NCI-H2107 (cell line): ENCODE measurements at places on chromosomes 5 and 9.

DNA sequence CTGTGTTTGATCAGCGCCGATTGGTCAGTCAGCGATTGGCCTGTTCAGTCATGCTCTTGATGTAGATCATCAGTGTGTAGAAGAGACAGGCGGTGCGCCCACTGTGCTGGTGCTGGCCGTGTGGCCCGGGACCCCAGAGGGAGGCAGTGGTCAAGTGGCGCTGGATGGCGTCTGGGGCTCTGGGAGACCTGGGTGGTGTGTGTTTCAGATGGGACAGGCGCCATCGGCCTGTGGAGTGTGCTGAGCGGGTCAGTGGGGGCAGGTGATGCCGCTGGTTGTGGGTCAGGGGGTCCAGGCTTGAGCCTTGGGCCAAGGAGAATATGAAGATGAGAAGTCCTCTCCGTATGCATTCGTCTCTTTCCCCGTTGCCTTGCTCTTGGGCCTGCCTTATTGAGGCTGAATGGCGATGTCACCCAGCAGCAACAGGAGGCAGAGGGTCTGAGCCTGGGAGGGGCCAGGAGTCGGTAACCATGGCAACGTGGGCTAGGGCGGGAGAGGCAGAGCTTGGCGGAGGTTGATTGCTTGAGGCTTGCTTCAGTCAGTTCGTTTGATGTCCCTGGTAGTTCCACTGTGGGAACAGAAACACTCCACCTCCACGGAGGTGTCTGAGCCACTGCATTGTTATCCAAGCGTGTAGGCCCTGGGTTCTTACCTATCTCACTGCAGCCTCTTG, 117.8 kb upstream of the CACNA1B start:
- no peak for DNase-seq

DNA sequence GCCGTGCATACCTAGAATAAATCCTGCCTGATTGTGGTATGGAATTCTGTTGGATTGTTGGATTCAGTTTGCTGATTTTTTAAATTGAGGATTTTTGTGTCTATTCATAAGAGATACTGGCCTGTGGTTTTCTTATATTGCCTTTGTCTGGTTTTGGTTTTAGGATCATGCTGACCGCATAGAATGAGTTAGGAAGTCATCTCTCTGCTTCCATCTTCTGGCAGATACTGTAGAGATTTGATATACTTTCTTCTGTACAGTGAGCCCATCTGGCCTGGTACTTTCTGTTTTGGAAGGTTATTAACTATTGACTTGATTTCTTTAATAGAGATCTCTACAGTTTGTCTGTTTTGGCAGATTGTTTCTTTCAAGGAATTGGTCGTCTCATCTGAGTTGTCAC, 14.7 kb downstream of the CEP72 start:
- DNase-seq = no peak

DNA sequence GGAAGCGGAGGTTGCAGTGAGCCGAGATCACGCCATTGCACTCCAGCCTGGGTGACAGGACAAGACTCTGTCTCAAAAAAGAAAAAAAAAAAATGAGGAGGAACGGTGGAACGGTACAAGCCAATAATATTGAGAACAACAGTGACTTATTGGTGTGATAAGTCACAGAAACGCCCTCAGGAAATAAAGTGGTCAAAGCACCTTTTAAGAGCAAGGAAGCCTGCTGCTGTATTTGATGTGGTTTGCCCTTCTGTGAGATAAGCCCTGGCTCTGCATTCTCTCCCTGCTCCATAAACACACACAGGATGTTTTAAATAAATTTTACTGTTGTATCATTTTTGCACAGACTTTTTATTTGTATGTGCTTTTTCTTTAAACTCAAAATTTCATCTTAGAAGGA, 269.9 kb upstream of the MSX2 start:
- no peak for DNase-seq

- DNase-seq = no peak
These were observed 52.0 kb downstream of the PTTG1 start for GRCh38 chr5:160473681-160474080.

GRCh38 chr9:122065923-122066629, 27.0 kb downstream of the TTLL11 start:
- no peak for DNase-seq

GRCh38 chr9:84068872-84069271, 88.3 kb downstream of the RMI1 start:
- DNase-seq = no peak

DNA sequence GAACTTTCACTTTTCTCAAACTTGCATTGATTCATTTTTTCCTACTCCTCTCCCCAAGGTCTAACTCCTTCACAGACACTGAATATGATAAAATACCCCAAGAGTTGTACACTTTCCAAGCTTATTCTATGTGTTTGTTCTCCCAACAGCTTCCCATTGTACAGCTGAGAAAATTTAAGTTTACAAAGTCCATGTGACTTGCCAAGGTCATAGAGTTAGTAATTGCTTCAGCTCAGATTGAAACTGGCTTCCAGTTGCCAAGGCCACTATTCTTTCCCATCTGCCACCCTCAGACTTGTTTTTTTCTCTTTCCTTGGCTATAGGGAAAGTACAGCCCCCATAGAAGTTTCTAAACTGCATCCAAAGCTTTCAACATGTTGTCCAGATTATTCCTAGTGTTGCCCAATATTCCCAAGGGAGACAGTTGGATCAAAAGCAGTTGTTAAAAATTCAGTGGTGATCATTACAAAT, 34.8 kb downstream of the TNFSF8 start:
- DNase-seq = no peak

- DNase-seq = no peak
These were observed 2.6 kb upstream of the AFAP1L1 start for GRCh38 chr5:149268928-149269557.

DNA sequence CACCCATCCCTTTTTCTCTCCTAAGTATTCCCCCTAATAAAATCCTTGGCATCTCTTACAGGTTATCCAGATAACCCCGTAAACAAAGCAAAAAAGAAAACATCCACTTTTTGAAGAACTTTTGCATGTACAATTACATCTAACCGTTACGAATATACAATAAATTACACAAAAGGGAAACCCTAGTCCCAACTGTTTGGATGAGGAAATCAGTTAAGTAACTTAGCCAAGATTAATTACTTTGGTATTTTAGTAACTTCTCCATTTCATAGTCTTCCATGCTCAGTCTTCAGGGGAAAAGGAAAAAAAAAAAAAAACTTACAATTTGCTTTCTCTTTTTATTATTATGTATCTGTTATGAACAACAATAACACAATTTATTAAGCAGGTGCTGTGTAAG, 212.9 kb downstream of the ACTL7B start:
- DNase-seq = no peak

DNA sequence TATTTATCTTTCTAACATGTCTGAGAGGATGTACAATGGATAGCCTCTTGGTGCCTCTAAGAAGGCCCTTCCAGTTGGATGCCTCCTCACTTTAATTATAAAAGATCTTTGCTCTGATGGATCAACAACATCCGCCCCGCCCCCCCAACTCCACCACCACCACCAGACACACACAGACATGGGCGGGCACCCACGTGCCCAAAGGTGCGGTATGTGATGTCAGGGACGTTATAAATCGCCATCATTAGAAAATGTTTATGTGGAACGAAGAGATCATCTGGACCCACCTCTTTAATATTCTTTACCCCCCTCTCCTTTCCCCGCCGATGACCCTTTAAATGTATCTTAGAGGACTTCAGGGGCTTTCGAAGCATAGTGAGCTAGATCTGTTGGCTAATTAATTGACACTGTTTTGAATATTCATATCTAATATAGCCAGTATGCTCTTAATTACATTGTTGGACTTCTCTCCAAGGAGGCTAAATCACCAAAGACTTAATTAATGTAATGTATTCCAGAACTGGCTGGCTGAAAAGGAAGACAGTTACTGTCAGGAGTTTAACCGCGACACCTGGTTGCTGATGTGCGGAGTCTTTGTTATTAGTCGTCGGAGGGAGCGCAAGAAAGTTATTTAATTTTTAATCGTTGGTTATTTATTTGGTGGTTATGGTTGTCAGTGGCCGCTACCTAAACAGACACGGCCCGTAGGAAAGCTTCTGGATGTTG, 6.1 kb upstream of the FOXB2 start:
- no peak for DNase-seq

DNA sequence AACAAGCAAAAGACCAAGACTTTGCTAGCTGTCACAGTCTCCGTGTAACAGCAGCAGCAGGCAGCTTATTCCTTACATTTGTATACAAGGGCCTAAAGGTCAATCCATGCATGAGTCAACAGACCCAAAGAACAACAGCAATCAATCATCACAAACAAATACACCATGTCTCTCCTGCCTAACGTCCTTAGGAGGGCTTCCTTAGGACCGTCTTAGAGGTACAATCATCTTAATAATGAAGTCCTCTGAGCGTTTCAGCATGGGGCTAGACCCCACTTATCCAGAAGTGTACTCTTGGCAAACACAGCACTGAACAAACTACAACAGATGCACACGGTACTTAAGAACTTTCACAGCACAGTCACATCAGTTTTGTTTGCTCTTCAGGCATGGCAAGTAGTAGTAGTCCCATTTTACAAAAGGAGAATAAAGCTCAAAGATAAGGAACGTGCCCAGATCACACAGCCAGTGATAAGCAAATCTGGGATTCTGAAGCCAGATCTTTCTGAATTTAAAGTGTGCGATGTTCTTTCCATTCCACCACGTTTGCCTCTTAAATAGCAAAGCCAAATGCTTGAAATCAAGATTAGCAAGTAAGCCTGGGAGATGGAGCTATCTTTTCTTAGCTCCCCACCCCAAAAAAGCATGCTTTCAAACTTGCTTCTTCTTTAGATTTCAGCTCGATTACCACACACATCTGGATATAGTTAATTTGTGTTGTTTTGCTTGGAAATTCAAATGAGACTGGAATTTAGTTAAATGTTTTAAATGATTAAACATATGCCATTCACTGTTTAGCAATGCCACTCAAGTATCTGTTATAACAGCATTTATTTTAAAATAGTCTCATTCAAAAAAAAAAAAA, 24.2 kb downstream of the PSMB7 start:
- no peak for DNase-seq

- DNase-seq = no peak
These were observed 92.7 kb upstream of the PTCH1 start for GRCh38 chr9:95609426-95609825.

- no peak for DNase-seq
These were observed 72.4 kb downstream of the CTSL start for GRCh38 chr9:87798261-87798833.

DNA sequence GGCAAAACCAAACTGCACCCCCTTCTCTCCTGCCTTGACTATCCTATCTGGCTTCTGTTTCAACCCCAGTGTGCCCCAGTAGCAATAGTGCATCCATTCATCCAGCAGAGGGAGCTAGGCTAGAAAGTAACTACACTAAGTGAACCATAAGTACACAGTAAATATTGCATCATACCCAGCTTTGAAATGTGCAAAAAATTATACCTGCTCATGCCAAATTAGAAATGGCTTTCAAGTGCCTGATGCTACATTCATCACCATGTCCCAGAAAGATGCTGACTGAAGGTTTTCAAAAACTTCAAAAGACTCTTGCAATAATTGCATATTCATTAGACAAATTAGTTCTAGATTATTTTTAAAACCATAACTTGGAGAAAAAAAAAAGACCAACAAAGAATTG, 153.5 kb downstream of the PRELID2 start:
- peak; percentile 22 for DNase-seq

DNA sequence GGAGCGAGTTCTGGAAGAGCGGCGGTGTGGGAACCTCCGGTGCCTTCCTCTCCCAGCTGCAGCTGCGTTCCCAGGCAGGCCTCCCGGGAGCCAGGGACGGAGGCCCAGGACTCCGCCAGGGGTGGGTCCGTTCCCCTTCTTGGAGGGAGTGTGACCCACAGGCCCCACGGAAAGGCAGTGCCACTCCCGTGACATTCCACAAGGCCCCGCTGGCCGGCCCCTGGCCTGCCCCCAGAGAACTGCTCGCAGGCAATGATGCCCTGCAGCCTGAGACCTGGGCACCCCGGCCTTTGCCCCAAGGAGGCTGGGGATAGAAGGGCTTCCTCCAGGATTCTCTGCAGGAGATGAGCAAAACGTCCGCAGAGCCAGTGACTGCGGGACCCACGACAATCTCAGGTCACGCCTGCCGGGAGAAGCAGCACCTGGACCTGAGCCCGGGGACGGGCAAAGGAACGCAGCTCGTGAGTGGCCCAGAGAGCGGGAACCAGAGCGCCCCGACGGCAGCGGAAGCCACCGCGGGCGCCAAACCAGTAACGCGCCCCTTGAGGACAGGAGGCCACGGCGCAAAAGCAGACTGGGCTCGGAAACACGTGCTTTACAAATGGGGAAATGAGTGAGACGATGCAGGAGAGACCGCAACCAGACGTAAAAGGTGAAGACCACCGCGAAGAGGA, 9.3 kb downstream of the OBP2B start:
- no peak for DNase-seq

DNA sequence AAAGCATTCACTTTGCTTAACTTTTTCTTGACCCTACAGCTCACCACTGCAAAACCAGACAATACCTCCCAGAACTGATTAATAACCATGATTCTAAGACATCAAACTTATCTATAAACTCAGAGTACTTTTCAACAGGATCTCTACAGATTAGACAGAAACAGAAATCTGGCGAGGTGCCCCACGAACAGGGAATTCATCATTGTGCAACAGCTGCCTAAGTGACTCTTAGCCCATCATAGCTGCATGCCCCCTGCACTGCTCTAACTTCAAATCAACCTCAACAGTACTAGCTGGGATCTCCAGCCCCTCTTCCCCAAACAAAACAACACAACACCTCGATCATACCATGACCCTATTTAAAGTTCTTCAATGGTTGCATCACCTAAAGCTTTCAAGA, 16.1 kb upstream of the COL23A1 start:
- no peak for DNase-seq

DNA sequence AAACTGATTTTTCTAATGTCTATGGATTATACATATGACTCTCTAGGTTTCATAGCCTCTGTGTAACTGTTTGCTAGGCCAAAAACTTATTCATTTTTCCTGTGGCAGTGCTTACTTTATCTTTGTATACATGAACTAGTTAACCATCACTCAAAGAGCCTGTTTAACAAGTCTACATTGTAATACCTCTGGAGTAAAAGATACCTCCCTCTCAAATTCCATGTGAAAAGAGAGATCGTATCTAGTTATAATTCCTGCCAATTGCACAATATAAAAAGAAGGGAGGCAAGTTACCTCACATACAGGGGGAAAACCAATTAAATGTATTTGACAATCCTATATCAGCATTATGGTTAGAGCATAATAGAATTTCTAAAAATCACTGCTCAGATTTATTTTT, 271.9 kb upstream of the ST8SIA4 start:
- no peak for DNase-seq

- DNase-seq = no peak
These were observed 122.9 kb downstream of the MACROH2A1 start for GRCh38 chr5:135276151-135276550.

DNA sequence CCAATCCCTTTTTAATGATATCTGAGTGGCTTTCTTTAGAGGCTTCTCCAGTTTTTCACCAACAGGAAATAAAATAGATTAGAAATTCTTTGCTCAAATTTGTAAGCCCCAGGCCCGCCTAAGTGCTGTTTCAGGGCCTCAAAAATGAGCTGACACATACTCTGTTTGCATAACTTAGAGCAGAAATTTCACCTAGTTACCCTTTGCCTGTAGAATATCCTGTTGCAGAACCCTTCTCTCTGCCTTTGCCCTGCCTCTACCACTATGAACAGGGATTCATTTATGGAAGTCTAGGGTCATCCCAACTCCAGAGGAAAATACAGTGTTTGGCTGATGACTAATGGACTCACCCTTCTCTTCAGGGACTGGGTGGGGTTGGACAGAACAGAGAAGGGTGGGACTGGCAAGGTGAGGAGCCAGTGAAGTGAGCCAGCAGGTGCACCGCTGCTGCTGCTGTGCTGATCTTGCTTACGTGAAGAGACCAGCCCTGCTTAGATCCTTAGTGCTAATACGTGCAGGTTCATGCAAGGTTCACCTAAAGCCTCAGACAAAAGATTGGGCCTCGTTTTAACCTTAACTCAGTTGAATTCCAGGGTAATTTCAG, 22.8 kb downstream of the OSTF1 start:
- no peak for DNase-seq
